ENCODE measurements at places on chromosomes 4 and X. TPM values are rescaled to one million over a fixed set of nuclear protein-coding genes. Genes with fewer than 3 reads are reported as not detected.
A peak's percentile ranks its signal among the peaks of the same experiment; 100 is the strongest.

The PSMD10 gene
- total RNA-seq = 28.6 TPM

DNA sequence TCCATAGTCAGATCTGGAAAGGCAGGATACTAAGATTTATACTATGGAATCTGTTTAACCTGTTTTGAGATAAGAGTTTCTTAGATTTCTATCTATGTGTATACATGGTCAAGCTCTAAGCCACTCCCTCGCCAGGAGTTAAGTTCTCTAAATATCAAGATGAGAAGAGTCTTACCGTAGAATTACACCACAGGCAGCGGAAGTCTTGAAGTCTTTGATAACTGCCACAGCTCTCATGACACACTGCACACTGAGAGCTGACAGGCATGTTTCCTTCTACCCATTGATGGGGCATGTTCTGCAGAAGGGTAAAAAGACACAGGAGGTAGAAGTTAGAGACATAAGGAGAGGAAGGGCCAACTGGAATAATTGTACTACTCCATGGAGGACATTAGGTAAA lies 67.7 kb downstream of the DGKK start:
- ATAC-seq = no peak

The SCOC gene
- 30.3 TPM for total RNA-seq

DNA sequence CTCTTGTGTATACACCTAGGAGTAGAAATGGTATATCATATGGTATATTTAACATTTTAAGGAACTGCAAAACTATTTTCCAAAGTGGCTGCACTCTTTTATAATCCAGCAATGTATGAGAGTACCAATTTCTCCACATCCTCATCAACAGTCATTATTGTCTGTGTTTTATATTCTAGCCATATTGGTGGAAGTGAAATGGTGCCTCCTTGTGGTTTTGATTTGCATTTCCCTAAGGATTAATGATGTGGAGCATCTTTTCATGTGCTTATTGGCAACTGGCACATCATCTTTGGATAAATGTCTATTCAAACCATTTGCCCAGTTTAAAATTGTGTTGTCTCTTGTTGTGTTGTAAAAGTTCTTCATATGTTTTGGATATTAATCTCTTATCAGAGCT lies 9.6 kb downstream of the BMP15 start:
- no peak for ATAC-seq

The LEF1 gene
- total RNA-seq = 10.0 TPM

DNA sequence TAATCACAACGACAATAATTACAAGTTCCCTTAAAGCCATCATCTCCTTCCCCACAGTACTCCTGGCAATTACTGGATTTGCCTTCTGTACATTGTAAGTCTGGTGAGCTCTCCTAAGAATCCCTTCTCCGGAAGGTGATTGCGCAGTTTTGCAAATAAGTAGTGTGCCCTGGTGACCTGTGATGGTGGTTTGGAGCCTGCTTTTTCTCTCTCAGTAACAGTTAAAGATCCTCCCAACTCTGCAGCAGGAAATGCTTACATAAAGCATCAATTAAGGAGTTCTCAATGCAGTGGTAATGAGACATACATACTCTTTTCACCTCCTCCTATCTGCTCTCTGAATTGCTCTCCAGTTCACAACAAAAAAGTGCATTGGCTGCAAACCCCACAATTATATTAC lies 159.7 kb downstream of the SH2D1A start:
- ATAC-seq = no peak

- ATAC-seq = no peak
Observed at GRCh38 chr4:17112292-17112659, 213.8 kb upstream of the LDB2 start.

The ARR3 gene
- not detected for total RNA-seq

DNA sequence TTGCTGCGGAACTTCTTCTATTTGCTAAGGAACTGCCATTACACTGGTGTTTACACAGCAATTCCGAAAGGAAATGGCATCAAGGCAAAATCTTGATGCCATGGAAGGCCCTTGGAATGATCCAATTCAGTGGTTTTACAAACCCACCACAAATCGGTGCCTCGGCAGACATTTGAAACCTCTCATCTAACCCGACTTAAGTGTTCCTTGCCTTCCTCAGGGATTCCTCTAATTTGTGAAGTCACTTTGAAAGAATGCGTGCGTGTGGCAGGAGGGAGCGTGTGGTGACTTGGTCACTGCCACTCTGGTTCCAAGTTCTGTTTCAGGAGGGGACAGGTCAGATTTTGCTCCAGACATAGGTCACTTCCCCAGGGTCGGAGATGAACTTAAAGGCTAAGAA lies 4.8 kb downstream of the NOP14 start:
- ATAC-seq = no peak

GRCh38 chr4:98377559-98377958 lies 116.4 kb downstream of the RAP1GDS1 start:
- no peak for ATAC-seq

- ATAC-seq = no peak
Observed at GRCh38 chr4:151438154-151438553, 29.2 kb downstream of the FHIP1A start.

The GC gene
- 0.40 TPM for total RNA-seq

The SPON2 gene
- total RNA-seq = 9.4 TPM

DNA sequence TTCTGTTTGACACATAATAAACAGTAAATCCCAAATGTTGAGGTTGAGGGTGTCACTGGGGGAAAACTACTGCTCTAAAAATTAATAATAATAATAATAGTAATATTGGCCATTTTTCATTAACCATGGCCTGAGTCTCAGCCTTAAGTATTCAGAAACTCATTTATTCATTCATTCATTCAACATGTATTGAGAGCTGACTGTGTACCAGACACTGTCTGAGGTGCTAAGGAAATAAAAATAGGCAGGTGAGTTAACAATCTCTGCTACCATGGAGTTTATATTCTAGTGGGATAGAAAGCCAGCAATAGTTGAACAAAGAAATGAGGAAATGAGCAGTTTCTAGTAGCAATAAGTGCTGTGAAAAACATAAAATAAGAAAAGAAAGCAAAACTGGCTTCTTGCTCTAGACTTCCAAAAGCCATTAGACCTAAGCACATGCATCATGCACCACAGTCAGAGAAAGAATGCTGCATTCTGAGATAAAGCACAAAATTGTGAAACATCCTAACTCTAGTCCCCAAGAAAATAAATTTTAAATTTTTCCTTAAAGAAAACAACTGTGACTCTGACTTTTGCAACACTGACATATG lies 278.7 kb downstream of the RCHY1 start:
- no peak for ATAC-seq

The KDR gene
- 4.2 TPM for total RNA-seq

DNA sequence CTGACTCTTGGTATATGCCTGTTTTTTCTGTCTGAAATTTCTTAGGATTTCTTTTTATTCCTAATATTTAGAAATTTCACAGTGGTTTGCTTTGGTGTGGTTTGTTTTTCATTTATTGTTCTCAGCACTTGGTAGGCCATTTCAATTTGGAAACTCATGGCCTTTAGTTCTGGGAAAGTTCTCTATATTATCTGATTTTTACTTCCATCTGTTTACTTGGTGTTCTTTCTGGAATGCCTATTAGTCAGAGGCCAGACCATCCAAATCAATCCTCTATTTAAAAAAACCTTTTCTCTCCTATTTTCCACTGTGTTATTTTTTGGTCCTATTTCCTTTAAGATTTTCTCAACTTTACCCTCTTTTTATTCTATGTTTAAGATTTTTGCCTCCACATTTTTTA lies 188.1 kb upstream of the SFRP2 start:
- ATAC-seq = no peak

DNA sequence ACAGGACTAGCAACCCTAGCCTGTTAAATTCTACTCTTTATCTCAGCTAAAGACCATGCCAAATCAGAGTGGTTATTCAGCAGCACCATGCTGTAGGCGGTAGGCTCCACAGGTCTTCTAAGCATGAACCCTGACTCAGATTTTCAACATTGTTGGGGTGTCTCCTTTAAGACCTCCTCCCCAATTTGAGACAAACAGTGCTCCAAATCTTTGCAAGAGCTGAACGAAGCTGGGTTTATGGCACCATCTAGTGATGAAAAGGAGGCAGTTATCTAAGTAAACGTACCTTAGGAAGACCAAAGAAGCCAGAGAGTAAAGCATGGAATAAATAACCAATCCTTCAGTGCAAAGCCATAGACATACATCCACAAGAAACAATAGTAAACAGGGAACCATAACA lies 334.5 kb upstream of the SLC7A11 start:
- peak; percentile 41 for ATAC-seq

DNA sequence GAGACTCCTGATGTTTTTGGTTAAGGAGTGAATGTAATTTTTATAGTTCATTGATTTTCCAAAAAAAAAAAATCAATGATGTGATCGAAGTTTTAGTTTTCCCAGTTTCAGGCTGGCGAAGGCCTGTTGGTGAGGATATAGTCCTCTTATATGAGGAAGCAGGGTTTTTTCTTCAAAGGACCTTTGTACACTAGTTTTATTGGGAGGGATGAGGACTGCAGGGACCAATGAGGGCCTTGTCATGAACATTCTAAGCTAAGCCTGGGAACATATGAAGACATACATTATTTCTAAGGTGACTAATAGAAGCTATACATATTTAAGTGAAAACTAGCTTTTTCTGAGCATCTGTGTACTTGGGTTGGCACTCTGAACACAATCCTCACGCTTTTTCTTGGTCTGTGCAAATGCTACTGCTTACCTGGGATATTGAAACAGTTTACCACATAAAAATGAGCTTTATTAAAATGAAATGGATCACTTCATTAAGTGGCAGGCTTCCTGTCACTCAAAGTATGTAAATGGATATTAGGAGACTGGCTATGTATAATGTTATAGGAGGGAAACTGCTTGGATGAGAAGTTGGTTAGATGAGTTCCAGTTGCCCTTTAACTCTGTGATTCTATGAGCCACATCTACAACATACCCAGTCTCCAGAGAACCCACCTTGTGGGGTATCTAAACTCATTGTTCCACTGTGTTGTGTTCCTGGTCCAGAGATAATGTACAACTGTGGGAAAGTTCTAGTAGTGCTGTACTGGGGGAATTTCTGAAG lies 43.5 kb downstream of the SLC4A4 start:
- no peak for ATAC-seq

The MAGEB17 gene
- not detected for total RNA-seq

DNA sequence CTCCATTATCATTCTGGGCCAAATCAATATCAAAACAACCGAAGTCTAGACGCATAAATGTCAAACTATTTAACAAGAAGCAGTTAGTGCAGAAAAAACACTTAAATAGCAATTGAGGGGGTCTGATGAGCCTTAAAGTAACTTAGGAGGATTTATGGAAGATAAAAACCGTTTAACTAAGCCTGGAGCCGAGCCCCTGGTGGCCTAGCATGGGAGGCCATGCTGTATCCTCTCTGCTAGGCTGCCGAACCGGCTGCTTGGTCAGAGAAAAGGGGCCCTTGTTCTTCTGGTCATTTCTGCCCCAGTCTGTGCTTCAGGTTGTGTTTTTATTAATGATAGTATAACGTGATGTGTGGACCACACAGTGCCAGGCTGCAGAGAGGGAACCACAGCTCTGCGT lies 72.4 kb downstream of the CPZ start:
- ATAC-seq = no peak

GRCh38 chr4:168570466-168570865 lies 73.6 kb downstream of the PALLD start:
- ATAC-seq = no peak

DNA sequence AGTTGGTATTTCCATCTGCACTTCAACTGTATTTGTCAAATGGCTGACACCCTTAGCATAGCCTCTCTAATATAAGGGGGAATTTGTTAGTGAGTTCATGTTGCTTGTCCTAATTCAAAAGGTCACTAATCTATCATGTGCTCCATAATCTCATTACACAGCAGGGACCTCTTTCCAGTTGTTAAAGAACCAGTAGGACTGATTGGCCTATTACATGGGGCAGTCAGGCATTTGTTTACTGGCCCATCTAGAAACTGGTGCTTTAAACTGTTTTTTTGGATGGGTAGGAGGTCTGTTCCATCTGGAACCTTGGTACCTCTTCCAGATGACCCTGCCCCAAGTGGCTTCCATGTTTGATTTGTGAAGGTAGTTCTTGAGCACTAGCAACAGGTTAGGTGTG lies 11.4 kb downstream of the ANK2 start:
- ATAC-seq = no peak

GRCh38 chr4:24117975-24118374 lies 228.1 kb upstream of the PPARGC1A start:
- ATAC-seq = no peak

DNA sequence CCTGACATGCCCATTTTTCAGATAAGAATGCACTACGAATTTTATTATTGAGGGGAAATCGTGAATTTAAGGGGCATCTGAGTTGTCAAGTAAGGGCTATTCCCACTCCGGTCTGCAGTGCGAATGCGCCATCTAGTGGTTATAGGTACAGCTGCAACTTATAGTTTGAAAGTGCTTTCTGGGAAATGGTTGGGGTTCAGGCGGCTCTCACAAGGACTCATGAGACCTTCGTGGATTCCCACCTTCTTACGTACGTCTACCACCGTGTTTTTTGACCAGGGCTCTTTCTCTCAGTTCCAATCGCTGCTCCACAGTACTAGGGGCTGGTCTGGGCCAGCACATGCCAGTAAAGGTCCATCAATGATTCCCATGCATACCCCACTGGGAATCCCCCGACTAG lies 12.3 kb downstream of the MSL3 start:
- ATAC-seq = peak; percentile 71

Data from esophagus mucosa (tissue), 1 donor.